NCI-H524 (cell line): ENCODE measurements at places on chromosomes 3 and 15.

- DNase-seq, result no peak
These were observed 602.6 kb downstream of the PYDC2 start for GRCh38 chr3:192063570-192063969.

GRCh38 chr3:106337116-106337515 is 468.3 kb upstream of the CBLB start:
- no peak for DNase-seq

- DNase-seq, result no peak
These were observed 65.0 kb upstream of the SLC6A1 start for GRCh38 chr3:10927551-10927950.

DNA sequence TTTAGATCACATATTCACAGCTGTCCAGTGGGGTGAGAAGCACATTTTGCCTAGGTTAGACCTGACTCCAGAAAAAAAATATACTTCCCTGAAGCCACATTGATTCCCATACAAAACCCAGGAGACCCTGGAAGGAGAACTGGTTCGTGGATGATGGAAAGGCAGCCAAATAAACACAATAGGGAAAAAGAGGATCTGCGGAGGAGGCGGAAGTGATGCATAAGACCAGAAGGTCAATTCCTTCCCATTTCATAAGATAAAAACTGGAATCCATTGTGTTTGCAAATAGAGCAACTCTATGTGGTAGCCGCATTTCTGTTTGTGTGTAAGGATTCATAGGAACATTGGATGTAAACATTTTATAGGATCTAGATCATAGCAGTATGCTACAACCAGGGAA is 781.9 kb upstream of the GRM7 start:
- DNase-seq, result no peak

DNA sequence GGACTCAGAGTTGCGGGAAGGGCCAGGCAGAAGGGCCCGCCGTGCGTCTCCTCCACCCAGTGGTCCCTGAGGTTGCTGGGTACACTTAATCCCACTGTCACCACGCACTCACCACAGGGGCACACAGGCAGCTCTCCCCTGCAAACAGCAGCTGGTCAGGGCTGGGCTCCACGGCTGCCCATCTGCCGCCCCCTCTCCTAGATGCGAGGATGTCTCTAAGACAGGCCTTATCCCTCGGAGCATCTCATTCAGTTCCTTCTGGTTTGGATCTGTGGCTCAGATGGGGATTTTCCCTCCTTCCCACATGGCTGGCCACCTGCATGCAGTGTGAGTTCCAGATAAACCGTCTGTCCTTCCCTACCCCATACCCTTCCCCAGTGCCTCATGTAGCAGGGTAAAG is 26.3 kb downstream of the MRPS11 start:
- DNase-seq, result peak; percentile 99

- DNase-seq, result peak; percentile 91
These were observed 87.5 kb downstream of the CORO2B start for GRCh38 chr15:68666120-68666811.

DNA sequence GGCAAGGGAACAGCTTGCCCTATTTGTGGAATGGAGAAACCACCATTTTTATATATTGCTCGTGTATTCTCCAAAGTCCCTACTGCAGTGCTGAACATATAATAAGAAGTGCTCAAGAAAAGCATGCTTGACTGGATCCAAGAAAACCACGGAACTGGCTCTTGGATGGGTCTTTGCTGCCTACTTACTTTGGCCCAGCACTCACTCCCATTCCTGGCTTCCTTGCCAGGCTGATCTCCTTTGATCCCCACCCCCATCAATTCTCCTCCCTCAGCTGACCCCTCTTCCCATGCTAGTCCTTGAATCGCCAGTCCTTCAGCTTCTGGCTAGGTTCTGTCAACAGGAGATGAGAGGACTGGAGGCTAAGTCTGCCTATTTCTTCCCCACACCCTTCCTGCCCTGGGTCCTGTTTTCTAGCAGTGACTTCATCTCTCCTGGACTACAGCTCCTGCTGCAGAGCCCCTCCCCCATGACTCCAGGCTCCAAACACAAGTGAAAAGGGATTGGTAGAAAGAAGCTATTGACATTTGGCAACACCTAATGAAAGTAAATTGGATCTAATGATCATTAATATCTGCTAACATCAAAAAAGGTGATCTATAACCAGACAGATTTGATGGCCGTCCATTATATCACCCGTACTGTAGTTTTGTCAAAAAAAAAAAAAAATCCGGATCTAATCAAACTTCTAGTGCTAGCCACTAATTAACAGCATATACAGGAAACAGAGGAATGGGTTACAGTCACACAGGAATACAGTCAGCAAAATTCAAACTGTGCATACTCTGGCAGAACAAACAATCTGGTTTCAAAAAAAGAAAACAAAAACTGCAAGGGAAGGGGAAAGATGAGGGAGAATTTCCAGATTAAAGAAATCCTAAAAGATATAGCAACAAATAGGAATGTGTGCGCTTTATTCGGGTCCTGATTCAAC is 7.8 kb downstream of the FAM240A start:
- DNase-seq, result no peak

GRCh38 chr3:4950351-4950784 is 28.9 kb upstream of the BHLHE40 start:
- no peak for DNase-seq

DNA sequence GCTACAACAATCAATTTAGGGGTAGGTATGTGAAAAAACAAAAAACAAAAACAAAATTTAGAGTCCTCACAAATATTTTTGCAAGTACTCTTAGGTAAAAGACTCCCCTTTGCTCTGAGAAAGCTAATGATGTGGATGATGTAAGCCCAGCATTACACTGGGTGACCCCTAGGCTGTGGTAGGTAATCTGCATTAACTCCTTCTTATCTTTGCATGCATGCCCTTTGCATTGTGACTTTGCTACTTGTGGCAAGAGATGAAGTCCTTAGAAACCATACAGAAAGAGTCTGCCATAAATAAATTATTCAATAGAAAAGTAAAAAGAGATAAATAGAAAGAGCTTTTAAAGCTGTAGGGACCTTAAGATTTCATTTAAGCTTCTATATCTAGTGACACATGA is 159.7 kb upstream of the MBNL1 start:
- DNase-seq, result no peak

- DNase-seq, result peak; percentile 60
These were observed 51.7 kb upstream of the SMAD3 start for GRCh38 chr15:67013696-67014095.

- no peak for DNase-seq
These were observed 71.5 kb downstream of the SSR3 start for GRCh38 chr3:156483426-156483825.

GRCh38 chr15:51620641-51621040 is 1.9 kb downstream of the DMXL2 start:
- peak; percentile 66 for DNase-seq

DNA sequence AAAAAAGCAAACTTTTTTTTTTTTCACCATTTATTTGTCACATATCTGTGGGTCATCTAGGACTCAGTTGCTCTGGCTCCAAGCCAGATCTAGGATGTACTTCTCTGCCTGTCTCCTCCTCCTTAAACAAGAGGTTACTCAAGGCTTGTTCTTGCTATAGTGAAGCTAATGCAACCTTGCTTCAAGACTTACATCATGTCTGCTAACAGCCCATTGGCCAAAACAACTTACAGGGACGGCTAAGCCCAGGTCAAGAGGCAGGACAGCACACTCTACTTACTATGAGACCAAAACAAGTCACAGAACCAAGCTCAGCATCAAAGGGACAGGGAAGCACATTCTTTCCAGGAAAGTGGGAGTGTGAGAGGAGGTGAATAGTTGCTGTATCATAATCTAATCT is 123.8 kb upstream of the BNIP2 start:
- peak; percentile 69 for DNase-seq

- no peak for DNase-seq
These were observed 232.7 kb downstream of the MECOM start for GRCh38 chr3:169430707-169431404.

DNA sequence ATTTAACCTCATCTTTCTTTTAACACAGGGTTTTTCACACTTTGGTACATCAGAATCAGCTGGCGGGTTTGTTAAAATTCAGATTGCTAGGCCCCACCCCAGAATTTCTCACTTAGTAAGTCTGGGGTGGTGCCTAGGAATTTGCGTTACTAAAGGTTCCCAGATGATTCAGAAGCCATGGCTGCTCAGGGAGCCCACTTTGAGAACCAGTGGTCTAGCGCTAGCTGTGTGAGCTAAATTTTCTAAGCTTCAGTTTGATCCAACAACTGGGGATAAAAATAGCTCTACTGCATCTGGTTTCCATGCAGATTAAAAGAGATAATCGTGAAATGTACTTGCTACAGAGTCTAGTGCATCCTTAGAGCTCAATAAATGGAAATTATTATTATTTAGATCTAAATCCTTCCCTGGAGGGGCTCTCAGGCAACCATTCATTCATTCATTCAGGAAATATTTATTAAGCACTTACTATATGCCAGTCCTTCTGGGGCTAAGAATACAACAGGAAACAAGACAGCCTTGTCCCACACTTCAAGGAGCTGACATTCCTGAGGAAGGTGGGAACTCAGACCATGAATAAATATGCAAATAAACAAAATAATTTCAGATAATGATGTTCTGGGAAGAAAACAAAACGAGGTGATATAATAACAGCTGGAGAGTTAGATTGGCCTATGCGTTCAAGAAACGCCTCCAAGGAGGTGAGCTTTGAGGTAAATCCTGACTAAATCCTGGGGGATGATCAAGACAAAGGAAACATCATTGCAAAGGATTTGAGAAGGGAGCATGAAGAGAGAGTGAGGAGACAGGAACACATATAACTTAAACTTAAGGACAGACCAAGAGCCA is 3.9 kb upstream of the CIDEC start:
- no peak for DNase-seq

DNA sequence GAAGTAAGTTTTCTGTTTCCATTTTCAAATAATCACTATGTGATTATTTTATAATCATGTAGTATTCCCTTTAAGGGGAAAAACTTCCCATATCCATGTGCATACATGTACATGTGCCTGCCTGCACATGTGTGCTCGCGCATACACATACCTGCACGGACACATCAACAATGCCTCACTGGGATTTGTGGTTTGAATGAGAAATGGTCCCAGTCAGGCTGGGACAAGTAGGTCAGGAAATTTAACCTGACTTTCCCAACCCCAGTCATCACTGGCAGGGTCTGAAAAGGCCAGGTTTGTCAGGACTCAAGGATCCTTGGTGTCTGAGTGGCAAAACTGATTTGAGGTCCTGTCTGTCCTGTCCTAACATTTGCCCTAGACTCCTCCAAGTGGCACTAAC is 109.3 kb upstream of the MRPS22 start:
- DNase-seq, result no peak

DNA sequence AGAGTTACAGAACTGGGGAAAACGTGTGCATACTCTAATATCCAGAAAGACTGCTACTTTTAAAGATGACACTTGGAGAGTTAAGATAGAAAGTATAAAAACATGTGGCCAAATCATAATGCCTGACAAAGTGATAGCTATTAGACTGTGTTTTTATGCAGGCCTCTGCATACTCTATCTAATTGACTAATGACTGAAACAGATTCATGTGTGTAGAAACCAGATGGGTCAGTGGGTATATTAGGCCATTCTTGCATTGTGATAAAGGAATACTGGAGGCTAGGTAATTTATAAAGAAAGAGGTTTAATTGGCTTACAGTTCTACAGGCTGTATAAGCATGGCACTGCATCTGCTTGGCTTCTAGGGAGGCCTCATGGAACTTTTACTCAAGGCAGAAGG is 71.5 kb downstream of the PPM1L start:
- no peak for DNase-seq
